ENCODE measurements at places on chromosomes 1 and 21.

DNA sequence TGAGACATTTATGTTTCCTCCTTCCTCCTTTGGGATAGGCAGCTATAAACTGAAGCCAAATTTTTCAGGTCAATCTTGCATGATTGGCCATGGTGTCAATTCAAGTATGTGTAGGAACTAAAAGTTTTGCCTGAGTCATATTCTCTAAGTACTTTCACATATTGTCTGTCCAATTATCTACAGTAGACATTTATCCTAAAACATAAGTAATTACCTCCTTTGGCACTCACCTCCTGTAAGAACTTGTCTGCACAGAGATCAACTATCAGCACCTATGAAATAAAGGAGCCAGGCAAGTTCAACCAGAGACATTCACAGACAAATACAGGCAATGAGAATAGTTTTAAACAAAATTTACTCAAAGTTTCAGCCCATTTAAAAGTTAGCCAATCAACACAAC, 14.2 kb upstream of the BCAS2 start:
- H3K4me1 ChIP-seq = no peaks in the 10 kb centered on the region
- H3K36me3 ChIP-seq = peaks cover 9% of the 10 kb centered on the region
- no peak overlapping the region for H3K4me3 ChIP-seq
- DNase-seq = no peak

GRCh38 chr1:119743776-119744597, 24.7 kb downstream of the HMGCS2 start:
- H3K36me3 ChIP-seq = peaks cover 11% of the 10 kb centered on the region
- no peak for DNase-seq
- peak overlapping the region; percentile 13 for H3K27ac ChIP-seq
- no peak overlapping the region for H3K4me3 ChIP-seq
- no peaks in the 10 kb centered on the region for H3K27me3 ChIP-seq
- H3K4me1 ChIP-seq = peaks cover 13% of the 10 kb centered on the region

DNA sequence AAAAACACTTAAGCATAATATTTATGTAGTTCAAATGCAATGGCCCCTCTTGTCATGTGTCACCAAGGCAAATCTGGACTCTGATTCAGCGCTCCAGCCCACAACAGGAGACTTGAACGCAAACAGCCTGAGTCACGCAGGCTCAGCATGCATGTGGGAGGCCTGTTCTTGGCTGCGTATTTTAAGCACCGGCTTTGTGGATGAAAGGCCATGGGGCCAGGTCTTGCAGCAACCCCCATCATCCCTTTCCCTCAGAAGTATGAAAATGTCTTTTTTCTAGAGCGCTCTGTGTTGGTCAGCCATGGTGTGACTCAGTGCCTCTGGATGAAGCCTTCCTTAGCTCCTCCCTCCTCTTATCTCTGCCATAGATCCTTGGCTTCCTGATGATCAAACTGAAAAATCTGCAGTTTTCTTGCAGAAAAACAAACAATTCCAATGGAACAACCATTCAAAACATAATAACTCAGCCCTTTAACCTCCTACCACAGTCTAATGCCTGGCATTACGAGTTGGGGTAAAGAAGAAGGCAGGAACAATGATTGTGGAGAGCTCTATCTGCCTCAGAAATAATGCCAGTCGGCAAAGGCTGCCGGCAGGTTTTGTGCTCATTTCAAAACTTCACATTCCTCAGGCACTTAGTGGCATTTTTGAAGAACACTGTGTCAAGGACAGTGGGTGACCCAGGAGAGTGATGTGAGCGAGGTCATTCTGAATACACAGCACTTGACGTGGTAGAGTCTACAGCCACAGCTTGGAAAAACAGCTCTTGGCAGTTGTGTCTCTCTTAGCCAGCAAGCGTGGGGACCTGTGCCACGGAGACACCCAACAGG, 167.5 kb downstream of the CLIC6 start:
- peak overlapping the region; percentile 3 for H3K4me3 ChIP-seq
- no peak for DNase-seq
- H3K4me1 ChIP-seq = peaks cover 6% of the 10 kb centered on the region
- H3K27me3 ChIP-seq = no peaks in the 10 kb centered on the region

DNA sequence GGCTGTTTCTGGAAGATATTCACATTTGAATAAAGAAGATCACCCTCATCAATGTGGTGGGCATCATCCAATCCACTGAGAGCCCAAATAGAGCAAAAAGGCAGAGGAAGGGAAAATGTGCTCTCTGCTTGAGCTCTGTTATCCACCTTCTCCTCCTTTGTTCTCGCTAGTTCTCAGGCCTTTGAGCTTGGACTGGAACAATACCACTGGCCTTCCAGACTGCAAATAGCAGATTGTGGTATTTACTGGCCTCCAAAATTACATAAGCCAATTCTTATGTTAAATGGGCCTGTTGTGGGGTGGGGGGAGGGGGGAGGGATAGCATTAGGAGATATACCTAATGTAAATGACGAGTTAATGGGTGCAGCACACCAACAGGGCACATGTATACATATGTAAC, 219.3 kb downstream of the C1orf94 start:
- DNase-seq = no peak
- H3K27ac ChIP-seq = no peak overlapping the region
- no peaks in the 10 kb centered on the region for H3K4me1 ChIP-seq
- peaks cover 9% of the 10 kb centered on the region for H3K27me3 ChIP-seq
- no peaks in the 10 kb centered on the region for H3K36me3 ChIP-seq

GRCh38 chr1:8363186-8363766, 45.4 kb downstream of the SLC45A1 start:
- H3K36me3 ChIP-seq = peaks cover 10% of the 10 kb centered on the region
- DNase-seq = no peak
- peak overlapping the region; percentile 33 for H3K4me3 ChIP-seq
- H3K27me3 ChIP-seq = no peaks in the 10 kb centered on the region
- H3K27ac ChIP-seq = no peak overlapping the region

DNA sequence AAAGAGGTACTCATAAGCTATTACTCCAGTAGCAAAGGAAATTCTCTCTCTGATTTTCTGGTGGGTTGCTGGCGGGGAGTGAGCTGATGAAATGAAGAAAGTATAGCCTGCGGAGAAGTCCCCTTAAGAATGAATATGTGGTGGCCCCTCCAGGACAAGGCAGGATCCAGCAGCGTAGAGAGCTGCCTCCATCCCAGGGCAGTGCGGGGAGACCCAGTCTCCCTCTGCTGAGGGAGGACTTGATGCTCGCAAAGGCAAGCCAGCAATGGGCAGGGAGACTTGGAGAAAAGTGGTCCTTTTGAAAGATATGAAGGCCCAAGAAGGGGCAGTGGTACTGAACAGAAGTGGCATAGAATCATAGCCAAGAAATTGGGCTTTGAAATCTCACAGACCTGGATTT, 106.0 kb upstream of the SLC44A3 start:
- no peak overlapping the region for H3K4me3 ChIP-seq
- H3K36me3 ChIP-seq = no peaks in the 10 kb centered on the region
- no peak for DNase-seq
- H3K27me3 ChIP-seq = no peaks in the 10 kb centered on the region

DNA sequence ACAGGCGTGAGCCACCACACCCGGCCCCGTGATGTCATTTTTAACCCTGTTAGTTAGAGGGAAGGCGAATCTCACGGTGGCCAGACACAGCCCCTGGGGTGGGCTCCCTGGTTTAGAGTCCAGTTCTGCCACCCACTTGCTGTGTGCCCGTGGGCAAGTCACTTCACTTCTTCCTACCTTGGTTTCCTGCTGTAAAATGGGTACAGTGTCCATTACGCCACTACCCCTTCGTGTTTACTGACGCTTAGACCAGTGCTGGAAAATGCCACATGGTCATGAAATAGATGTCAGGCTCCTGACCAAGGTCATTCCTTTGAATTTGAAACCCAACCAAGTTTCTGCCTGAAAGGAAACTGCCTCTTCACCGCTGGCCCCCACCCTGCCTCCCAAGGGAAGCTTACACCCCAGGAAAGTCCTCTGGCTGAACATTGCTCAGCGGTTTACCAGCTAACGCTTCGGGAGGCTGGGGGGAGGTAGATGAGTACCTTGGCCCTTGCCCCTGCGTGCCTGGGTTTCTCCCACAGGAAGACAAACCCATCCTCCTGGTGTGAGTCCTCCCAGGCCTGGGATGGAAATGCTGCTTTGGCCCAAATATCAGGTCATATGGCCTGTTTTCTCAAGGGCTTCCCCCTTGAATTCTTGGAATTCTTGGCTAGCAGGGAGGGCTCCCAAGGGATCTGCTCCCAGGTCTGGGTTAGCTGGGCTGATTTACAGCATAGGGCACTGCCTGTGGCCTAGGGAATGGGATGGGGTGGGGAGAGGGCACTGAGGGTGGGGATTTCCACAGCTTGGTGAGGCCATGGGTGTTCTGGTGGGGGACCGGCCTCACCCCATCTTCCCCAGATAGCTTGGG, 7.6 kb upstream of the AADACL4 start:
- DNase-seq = no peak
- no peak overlapping the region for H3K4me3 ChIP-seq
- H3K27ac ChIP-seq = no peak overlapping the region
- peaks cover 3% of the 10 kb centered on the region for H3K27me3 ChIP-seq

GRCh38 chr1:39490596-39491145, 765 bp upstream of the BMP8A start:
- DNase-seq = no peak
- H3K27ac ChIP-seq = no peak overlapping the region
- H3K27me3 ChIP-seq = peaks cover 48% of the 10 kb centered on the region
- H3K4me1 ChIP-seq = no peaks in the 10 kb centered on the region
- peak overlapping the region; percentile 76 for H3K4me3 ChIP-seq

All from type B pancreatic cell (in vitro differentiated cells).